ENCODE measurements at places on chromosomes 7 and 10. TPM values are rescaled to one million over a fixed set of nuclear protein-coding genes. Genes with fewer than 3 reads are reported as not detected.

Gene CHAT
- not detected for total RNA-seq

Gene AKR1C1
- 7.2 TPM for total RNA-seq

Gene HOXA4
- 1.9 TPM for total RNA-seq

Gene CYP3A7
- 0.07 TPM for total RNA-seq

Gene INMT
- not detected for total RNA-seq

Gene TRIL
- under 0.01 TPM for total RNA-seq

Gene CFTR
- total RNA-seq = not detected

Gene ZNF853
- 0.14 TPM for total RNA-seq

Gene ABLIM1
- 91.8 TPM for total RNA-seq

Gene PARP12
- total RNA-seq = 59.9 TPM

Gene AMPH
- total RNA-seq = not detected

Gene LRRC61
- total RNA-seq = 0.13 TPM

Gene COBL
- total RNA-seq = not detected

Gene SNCG
- 21.4 TPM for total RNA-seq

Gene SPAM1
- total RNA-seq = not detected

Gene TYW1B
- total RNA-seq = 2.4 TPM

Gene MUC3A
- total RNA-seq = not detected

Gene H2BK1
- not detected for total RNA-seq

Measured in thoracic aorta endothelial cell (primary cell).